ENCODE measurements at places on chromosomes 1 and 21.

DNA sequence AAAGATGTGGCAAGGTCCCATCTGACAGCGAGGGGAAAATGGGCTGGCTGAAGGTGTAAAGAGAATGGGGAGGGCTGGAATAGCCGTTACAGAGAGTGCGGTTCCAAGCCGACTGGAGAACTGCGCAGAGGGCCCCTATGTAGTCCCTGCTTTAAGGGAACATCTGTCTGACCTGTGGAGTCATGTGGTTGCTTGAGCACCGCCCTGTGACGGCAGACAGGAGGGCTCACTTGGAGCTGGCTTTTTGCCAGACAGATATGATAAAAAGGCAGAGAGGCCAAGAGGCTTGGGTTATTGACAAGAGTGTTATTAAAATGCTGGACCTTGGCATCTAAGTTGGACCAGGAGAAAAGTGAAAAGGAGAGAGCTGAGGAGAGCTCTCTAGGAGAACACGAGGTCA is 5.9 kb upstream of the PTPRF start:
- DNase-seq = no peak

- no peak for DNase-seq
Observed at GRCh38 chr1:59443310-59443709, 146.4 kb downstream of the FGGY start.

GRCh38 chr21:16571594-16571993 is 841.8 kb downstream of the USP25 start:
- DNase-seq = no peak

DNA sequence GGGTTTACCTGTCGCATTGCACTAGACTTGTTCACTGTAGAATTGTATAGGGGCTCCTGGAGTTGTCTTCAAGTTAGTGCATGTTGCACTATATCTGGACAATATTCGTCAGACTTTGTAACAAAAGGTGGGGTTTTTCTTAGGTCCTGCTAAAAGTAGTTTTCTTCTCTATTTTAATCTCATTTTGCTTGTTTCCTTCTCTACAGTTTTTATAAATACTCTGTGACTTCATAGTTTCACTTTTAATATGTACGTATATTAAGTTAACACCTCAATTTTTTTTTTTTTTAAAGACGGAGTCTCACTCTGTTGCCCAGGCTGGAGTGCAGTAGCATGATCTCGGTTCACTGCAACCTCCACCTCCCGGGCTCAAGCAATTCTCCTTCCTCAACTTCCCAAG is 26.5 kb upstream of the MRPS6 start:
- DNase-seq = no peak

GRCh38 chr1:10615332-10615731 is 140.6 kb downstream of the PEX14 start:
- no peak for DNase-seq

DNA sequence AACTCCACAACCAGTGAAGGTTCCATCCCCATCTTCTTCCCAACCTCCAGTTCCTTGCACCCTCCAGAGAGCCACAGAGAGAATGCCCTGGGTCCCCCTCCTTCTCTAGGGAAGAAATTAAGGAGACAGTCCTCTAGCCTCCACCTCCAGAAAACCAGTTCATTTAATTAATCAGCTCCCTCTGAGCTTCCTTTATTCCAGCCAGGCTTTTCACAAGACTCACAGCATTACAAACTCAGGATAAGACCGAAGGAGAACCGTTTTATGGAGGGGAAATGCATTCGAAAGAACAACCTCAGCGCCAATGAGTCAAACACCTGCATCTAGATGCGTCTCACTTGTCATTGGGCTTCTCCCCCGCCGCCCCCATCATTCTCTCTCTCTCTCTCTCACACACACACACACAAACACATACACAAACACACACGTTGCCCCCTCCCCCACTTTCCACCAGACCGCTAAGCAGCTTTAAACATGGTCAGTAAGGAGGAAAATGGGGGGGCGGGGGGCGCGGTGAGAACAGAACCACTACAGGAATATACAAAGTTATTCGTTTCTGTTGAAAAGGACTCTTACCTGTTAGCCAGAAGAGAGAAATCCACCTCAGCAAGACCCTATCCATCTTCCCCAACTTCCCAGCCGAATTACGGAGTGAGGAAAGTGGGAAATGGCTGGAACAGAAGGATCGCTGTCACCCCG is 544 bp downstream of the ILDR2 start:
- DNase-seq = no peak

GRCh38 chr1:9235096-9235459 is 504 bp downstream of the H6PD start:
- DNase-seq = no peak

DNA sequence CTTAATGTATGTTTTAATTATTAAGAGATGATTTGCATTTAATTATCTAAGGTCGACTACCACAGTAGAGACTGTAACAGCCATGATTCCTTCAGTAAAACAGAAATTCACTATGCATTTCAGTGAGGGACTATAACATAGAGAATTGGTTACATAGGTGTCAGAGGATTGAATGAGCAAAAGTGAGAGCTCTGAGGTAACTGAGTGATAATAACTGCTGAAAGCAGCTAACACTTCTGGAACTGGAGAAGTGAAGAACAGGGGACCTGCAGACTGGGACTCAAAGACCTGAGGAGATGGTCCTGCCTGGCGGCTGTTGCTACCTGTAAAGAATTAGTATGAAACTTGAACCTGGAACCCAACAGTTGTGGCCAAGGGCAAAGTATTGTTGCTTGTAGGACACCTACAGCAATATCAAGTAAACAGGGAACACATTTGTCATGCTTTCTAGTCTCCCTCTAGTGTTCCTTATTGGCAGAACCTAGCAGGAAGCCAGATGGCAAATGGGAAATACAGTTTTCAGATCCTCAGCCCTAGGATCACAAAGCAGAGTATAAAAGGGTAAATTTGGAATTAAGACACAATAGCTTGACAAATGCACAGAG is 110.6 kb downstream of the HS2ST1 start:
- no peak for DNase-seq

- DNase-seq = no peak
Observed at GRCh38 chr1:12230549-12231275, 882 bp downstream of the VPS13D start.

GRCh38 chr1:44401256-44402228 is 3.5 kb upstream of the RNF220 start:
- no peak for DNase-seq

DNA sequence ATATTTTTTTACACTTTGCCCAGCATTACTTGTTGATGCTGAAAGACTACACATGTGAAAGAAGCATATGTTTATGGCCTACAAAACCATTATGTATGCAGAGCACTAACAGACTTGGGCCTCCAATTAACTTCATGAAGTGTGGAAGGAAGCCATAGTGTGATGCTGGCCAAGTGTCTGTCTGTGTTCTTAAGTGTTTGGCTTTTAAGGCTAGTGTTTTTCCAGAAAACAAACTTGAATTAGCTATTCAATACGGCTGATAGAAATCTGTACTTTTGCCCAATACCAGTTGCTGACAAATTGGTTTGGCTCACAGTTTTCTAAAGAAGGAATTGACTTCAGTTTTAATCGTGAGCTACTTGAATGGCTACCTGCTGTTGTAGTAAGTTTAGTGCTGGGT is 136.1 kb downstream of the ADGRL2 start:
- DNase-seq = no peak

DNA sequence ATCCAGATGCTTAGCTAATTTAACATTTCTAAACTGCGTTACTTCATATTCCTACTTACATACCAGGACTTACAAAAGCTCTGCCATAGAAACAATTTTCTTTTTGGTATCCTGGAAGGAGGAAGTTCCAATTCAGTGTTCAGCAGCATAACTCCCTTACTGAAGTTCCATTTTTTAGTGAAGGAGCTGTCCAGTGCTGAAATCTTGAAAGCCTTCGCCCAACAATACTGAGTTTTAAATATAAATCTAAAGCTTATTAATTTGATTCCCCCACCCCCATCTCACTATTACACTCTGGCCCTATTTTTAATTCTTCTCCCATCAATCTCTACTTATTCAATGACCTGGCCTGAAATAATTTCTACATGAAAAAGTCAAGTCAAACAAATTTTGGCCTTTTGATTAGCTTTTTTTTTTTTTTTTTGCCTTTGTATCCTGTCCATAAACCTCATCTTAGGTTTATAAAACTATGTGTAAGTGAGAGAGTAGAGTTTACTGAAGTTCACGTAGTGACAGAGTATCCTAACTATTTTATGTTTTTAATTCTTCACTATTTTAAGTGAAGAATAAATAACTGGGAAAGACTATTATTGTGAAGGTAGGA is 323.0 kb upstream of the PLD5 start:
- DNase-seq = no peak

- DNase-seq = no peak
Observed at GRCh38 chr1:235703506-235703905, 53.9 kb upstream of the GNG4 start.

GRCh38 chr1:52850951-52851350 is 8.4 kb downstream of the ZYG11A start:
- no peak for DNase-seq

GRCh38 chr1:201321826-201322390 is 38.6 kb downstream of the PKP1 start:
- DNase-seq = no peak

- DNase-seq = no peak
Observed at GRCh38 chr1:47676311-47677054, 238.6 kb downstream of the FOXD2 start.

- DNase-seq = no peak
Observed at GRCh38 chr1:213656039-213656438, 331.7 kb upstream of the PROX1 start.

- DNase-seq = no peak
Observed at GRCh38 chr1:157944663-157945280, 48.7 kb upstream of the KIRREL1 start.

- no peak for DNase-seq
Observed at GRCh38 chr1:159205225-159205624, 550 bp downstream of the ACKR1 start.

- no peak for DNase-seq
Observed at GRCh38 chr1:17955302-17956285, 152.0 kb upstream of the IGSF21 start.

GRCh38 chr1:234656070-234656895 is 46.3 kb upstream of the IRF2BP2 start:
- DNase-seq = no peak

DNA sequence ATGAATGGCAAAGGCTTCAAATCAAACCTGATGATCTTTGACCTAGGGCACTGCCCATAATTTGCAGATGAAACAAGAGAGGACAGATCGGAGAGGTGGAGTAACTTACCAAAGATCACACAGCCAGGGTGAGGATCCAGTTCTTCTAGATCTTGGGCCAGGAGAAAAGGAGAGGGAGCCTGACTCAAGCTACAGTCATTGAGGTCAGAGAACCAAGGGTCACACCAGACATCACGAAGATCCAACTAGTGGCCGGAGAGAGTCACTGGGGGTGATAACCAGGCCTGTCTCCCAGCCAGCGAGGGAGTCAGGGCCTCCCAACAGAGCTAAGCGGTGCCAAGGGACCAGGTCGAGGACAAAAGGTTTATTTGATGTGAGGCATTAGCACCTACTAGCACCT is 115.0 kb downstream of the RIPK4 start:
- no peak for DNase-seq

Measured in NK-92 treated with Interleukin-12 subunit alpha and Interleukin-12 subunit beta, amount 100 ng/mL, for 24 hours (cell line).